ENCODE measurements at places on chromosomes 4 and X.

DNA sequence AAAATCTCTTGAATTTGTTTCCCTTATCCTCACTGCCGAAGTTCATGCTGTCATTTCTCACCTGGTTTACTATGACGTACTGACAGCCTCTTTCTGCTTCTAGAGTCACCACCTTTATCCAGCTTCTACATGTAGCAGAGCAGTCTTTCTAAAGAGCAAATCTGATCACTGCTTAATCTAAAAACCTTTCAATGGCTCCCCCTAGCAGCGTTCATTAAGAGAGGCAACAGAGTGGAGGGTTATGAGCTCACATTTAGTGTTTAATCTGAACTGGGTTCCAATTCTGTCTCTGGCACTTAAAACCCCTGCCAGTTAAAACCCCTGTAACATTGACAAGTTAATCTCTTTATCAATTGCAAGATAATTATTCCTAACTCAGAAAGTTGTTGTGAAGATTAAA, 4.4 kb downstream of the RBPJ start:
- no peak for ATAC-seq

DNA sequence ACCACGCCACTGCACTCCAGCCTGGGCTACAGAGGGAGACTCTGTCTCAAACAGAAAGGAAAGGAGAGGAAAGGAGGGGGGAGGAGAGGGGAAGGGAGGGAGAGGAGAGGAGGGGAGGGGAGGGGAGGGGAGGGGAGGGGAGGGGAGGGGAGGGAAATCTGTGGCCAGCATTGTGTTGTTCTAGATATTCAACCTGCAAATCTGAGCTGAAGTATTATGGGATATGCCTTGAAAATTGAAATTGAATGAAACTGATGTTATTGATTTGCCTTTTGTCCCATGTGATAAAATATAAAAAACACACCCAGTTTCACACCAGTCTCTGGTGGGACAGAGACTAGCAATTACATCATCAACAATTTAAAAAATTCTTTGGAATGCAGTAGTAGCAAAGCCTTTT, 1.5 kb downstream of the SMIM31 start:
- no peak for ATAC-seq

DNA sequence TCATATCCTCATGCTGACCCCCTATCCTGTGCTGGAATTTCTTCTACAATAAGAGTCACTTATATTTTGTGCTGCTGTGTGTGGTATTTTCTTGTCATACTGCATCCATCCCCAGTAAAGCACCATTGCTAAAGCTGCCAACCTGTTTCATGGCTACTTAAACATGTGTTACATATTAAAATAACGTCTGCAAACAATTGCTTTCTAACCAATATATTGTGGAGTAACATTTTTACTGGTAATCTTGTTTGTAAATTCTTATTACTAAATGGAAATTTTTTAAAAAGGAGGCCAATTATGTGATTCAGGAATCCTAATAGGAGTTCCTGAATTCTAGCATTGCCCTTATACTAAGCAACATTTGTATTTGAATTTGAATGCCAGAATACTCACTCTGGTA, 160.3 kb upstream of the VEGFC start:
- no peak for ATAC-seq

- no peak for ATAC-seq
Observed at GRCh38 chrX:68579810-68580209, 67.7 kb upstream of the STARD8 start.

DNA sequence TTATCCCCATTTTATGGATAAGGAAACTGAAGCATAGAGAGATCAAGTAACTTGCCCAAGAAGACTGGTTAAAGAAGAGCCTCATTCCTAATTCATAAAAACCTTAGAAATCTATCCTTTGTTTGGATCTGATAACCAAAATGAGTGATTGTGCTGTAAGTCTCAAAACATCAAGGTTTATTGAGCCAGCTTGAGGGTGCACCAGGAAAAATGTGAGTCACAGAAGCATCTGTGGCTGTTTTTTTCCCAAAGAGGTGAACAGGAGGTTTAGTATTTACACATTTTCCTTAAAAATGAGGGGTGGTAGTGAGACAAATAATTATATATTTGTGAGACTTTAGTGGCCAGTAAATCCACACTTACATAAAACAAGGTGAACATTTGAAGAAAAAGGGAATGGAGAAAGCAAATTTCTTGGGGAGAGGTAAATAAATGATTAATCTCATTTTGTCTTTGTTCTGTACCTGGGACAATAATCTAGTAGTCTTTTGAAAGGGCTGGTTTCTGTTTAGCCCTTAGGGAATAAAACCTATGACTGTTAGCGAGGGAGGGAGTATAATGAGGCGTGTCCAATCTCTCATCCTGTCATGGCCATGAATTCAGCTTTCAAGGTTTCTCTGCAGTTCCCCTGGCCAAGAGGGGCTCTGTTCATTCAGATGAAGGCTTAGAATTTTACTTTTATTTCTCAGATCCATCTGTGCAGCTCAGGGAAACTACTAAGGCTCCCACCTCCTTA, 12.2 kb upstream of the FMR1 start:
- peak; percentile 61 for ATAC-seq

- ATAC-seq: peak; percentile 84
Observed at GRCh38 chr4:74874753-74875367, 58.1 kb upstream of the PARM1 start.

- no peak for ATAC-seq
Observed at GRCh38 chr4:33890841-33891240, 2353.5 kb downstream of the ARAP2 start.

GRCh38 chr4:6910960-6911874, 1.6 kb downstream of the TBC1D14 start:
- no peak for ATAC-seq

- ATAC-seq: no peak
Observed at GRCh38 chr4:7985891-7986441, 46.3 kb upstream of the AFAP1 start.

GRCh38 chr4:3703677-3704521, 62.3 kb upstream of the ADRA2C start:
- ATAC-seq: no peak

- ATAC-seq: no peak
Observed at GRCh38 chrX:71365356-71365874, 742 bp upstream of the TAF1 start.

GRCh38 chr4:73734530-73735001, 5.8 kb upstream of the CXCL8 start:
- no peak for ATAC-seq

DNA sequence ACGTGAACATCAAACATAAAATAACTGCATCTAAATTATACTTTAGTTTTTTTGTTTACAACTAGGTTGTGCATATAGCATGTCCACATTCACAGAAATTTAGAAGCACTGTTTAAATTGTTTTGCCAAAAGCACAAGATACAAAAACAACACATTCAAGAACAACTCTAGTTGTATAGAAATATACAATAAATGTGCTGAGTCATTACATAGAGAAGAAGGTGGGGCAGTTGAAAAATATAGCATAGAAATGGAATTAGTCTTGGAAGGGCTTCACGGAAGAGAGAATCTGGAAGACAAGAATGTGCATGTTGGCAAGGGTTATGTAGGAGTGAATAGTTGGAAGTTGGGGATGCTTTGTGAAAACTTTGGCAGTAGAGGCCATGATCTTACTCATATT, 239.0 kb upstream of the GLRA2 start:
- ATAC-seq: no peak

DNA sequence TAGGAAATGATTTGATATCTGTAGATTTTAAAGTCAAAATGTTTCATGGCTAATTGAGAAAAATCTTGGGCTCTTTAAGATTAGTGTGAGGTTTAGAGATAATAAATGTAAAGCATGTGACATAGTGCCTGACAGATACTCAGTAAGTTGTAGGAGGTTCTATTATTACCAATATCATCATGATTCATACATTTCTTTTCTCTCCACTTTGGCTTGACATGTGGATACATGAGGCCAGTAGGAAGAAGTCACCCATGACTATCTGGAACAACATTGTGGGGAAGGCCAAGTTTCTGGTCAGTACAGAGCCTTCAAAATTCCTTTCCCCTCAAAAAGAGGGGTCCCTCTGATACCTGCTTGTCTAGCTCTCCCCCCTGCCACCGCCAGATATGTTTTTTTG, 91.2 kb upstream of the SORBS2 start:
- no peak for ATAC-seq

DNA sequence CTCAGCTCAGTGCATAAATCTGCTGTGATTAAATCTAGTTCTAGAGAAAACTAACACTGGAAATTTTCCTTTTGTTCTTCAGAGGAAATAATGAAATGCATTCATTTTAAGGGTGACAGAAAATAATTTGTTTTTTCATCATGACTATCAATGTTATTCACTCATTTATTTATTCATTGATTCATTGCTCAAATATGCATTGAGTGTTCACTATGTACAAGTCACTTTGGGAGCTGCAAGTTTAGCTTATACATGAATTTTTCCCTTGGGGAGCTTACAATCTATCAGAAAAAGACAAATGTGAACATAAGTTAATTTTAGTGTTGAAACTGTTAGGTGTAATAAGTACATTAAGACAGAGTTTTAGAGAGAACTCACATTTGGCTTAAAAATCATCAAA, 897.8 kb downstream of the CENPC start:
- ATAC-seq: no peak

DNA sequence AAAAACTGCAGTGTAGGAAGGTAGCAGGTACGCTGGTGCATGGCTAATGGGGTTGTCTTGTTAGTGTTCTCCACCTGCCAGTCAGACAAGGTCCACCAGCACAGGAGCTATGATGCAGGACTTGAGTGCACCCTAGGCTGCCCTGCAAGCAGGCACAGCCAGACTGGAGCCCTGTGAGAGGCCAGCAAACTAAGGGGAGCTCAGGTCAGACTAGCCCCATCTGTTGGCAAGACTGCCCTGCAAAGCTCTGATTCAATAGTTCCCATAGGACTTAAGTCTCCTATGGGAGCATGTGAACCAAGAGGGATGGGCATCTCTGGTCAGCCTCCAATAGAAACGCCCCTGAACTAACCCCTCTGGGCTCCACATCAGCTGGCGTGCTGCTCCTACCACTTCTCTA, 1307.3 kb downstream of the C4orf33 start:
- ATAC-seq: no peak

DNA sequence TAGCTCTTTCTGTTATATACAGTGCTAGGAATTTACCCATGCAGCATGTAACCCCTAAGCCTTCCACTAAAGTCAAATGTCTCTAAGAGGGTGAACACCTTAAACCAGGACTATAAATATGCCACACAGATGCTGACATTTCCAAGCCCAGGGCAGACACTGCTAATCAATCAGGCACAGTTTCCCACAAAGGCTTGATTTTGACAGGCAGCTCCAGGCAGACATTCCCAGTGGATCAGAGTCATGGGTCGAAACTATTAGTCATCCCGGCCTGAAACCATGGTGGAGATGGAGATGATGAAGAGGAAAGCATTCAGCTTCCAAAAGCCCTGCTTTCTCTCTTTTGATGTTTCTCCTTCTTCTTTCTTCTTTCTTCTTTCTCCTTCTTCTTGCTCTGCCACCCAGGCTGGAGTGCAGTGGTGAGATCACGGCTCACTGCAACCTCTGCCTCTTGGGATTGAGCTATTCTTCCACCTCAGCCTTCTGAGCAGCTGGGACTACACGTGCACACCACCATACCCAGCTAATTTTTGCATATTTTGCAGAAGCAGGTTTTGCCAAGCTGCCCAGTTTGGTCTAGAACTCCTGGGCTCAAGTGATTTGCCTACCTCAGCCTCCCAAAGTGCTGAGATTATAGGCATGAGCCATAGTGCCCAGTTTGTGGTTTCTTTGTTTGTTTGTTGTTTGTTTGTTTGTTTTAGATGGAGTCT, 21.0 kb upstream of the SORCS2 start:
- no peak for ATAC-seq

- no peak for ATAC-seq
Observed at GRCh38 chrX:29902004-29902403, 313.4 kb upstream of the MAGEB2 start.

GRCh38 chr4:16812041-16812440, 86.4 kb downstream of the LDB2 start:
- no peak for ATAC-seq

- no peak for ATAC-seq
Observed at GRCh38 chrX:123698979-123699520, 33.8 kb downstream of the THOC2 start.

DNA sequence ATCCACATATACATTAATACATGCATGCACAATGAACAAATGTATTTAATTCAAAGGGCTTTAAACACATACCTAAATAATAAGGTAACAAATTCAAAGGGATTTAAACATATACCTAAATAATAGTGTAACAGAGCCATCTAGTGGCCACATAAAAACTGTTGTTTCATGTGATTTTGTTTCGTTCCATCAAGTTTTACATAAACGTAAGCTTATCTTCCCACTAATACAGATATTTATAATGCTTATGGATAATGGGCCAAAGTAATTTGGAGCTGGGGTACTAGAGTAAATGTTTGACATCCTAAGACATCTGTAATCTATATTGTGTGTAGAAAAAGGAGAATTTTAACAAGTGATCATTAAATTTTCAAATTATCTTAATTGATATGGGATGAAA, 82.3 kb downstream of the PRSS12 start:
- no peak for ATAC-seq

DNA sequence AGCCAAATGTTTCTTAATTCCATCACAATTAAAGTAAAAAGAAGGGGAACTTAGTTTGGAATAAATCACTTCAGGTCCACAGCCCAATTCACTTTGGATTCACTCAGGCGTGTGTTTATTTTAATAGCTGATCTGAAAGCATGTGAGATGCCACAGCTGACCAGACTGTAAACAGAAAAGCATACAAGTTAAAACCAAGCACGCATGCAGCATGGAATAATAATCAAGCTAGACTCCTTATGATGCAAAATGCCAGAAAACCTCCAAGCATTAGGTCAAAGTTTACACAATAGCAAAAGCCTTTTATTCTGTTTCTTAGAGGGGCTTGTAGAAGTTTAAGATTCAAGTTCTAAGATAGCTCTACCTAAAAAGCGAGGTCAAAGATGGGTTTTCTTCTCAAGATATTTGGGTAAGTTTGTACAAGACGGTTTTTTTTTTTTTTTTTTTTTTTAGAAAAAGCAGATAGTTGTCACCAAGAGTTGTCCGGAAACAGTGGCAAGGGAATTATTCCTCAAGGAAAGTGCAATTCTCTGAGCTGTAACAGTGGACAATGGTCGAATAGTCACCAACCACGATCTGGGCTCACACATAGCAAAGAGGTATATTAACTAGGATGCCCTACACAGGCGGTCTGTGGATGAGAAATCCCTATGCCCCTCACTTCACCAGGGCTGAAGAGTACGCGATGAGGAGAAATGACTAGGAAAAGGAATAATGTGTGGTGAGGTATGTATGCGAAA, 763 bp upstream of the PRRG1 start:
- peak; percentile 15 for ATAC-seq

DNA sequence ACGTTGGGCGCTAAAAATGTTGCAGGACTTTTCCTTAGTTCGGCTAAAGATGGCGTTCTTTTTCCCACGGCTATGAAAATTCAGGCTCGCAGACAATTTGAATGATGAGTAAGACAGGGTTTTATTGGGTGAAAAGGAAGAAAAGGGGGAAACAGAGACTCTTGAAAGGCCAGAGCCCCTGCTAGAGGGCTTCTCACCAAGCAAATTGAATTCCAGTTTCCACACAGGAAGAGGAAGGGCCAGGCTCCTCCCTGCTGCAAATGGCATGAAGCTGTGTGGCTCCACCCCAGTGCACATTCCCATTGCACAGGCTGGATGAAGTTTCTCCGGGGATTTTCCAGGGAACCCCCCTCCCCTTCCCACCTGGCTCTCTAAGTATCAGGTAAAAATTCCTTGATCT, 210.9 kb downstream of the KLHL4 start:
- ATAC-seq: no peak

GRCh38 chrX:99602107-99602506, 808.0 kb downstream of the PCDH19 start:
- ATAC-seq: no peak
